ENCODE measurements at places on chromosomes 12 and 14.

DNA sequence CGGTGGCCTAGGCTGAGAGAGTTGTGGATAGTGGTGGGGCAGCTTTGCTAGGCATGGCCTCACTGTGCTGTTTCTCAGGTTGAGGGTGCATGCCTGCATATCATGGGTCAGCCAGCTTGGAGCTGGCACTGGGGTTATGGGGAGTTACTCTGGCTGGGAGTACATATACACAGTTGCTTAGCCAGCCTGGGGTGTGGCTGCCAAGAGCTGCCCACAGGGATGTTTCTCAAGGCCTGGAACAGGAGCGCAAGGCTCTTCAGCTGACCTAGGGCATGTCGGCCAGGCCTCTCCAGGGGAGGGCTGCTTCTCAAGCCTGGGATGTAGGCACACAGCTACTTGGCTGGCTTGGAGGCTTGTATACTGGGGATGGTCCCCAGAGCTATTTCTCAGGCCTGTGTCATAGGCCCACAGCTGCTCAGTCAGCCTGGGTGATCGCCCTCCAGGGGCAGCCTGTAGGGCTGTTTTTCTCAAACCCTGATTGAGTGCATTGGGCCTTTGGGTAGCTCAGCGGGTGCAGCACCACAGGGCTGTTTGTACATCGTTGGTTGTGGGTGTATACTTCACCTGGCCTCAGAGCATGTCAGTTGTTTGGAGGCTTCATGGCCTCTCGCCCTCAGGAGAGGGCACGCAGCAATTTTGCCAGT, 114.9 kb downstream of the METTL25 start:
- DNase-seq: no peak

GRCh38 chr12:124518051-124518932, 49.1 kb downstream of the NCOR2 start:
- DNase-seq: peak; percentile 99

DNA sequence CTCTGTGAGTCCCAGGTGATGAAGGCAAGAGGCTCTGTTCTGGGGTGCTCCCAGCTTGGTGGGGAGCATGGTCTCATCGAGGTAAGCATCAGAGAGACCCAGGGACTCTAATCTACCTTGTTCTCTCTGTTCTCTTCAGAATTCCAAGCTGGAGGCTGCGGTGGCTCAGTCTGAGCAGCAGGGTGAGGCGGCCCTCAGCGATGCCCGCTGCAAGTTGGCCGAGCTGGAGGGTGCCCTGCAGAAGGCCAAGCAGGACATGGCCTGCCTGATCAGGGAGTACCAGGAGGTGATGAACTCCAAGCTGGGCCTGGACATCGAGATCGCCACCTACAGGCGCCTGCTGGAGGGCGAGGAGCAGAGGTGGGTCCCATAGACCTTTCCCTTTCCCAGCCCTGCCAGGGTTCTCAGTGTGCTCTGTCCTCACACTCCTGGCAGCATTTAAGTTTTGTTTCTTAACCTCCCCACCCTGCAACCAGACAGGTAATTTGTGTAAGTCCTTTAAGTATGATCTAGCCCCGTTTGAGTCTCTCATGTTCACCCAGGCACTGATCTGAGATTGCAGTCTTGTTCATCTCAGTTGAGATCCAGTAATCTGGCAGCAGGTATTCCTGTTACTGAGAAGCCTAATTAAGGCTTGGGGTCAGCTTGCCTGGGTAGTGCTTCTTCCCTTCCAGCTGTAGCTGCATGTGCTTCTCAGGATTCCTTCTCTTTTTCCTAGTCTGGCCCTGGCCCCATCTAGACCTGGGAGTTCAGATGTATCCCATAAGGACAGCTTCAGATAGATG, 14.8 kb upstream of the KRT81 start:
- DNase-seq: no peak

DNA sequence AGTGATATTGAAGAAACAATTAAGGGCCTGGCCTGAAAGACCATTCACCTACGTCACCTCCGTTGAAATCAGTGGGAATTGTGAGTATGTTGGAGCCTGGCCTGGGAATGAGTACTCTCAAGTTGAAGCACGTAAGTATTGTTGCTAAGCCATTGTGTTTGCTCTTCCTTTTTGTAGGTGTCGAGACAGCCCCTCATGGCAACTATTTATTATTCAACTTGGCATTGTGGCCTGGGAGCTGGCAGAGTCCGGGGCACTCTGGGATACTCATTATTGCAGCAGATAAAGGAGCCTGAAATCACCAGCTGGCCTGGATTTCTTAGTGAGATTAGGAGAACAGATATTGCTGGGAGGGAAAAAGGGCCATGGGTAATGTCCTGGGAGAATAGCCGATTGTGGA, 147.4 kb downstream of the C12orf75 start:
- DNase-seq: no peak

- DNase-seq: no peak
These were observed 27.8 kb downstream of the FAM222A start for GRCh38 chr12:109741286-109741969.

- DNase-seq: no peak
These were observed 402.3 kb downstream of the EGLN3 start for GRCh38 chr14:33548606-33549005.

DNA sequence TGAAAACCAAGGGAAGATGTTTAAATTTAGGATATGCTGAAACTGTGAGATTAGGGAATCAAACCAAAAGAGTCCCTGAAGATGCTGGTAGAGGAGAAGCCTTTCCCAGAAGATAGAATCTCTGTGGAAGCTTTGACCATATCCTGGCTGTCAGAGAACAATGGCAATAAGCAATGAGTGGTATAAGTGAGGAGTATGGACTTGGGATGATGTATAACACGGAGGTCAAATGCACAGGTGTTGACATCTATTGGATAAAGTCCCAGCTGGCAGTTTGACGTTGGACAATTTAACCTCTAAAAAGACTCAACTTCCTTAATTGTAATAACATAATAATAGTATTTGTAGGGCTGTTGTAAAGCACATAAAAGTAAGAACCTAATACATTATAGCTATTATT, 30.1 kb upstream of the CLEC14A start:
- DNase-seq: no peak

GRCh38 chr12:103996595-103996994, 30.9 kb downstream of the TDG start:
- no peak for DNase-seq

- DNase-seq: no peak
These were observed 229.7 kb upstream of the SYT10 start for GRCh38 chr12:33669349-33669748.

- no peak for DNase-seq
These were observed 18.4 kb upstream of the TRIP11 start for GRCh38 chr14:92058006-92058917.

- DNase-seq: no peak
These were observed 126.4 kb downstream of the PIK3C2G start for GRCh38 chr12:18387706-18388105.
